ENCODE measurements at places on chromosomes 13 and 19.

DNA sequence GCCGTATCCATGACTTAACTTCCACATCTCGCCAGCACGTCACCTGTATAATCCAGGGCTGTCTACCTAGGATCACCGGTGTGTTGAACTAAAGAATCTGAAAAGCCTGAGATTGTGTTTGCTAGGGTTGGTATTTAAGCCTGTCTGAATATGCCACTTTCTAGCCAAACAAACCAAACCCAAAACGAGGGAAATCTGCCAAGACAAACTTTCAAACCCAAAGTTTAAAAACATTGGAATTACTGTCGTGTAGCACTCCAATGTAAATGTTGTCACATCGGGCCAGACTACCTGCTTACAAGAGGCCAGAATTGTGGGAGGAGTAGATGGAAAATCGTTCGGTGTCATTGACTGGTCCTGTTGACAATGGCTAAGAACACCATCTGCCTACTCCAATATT, 747.8 kb downstream of the EFNB2 start:
- DNase-seq = no peak

GRCh38 chr13:60261432-60262351, 98.0 kb upstream of the DIAPH3 start:
- DNase-seq = no peak

DNA sequence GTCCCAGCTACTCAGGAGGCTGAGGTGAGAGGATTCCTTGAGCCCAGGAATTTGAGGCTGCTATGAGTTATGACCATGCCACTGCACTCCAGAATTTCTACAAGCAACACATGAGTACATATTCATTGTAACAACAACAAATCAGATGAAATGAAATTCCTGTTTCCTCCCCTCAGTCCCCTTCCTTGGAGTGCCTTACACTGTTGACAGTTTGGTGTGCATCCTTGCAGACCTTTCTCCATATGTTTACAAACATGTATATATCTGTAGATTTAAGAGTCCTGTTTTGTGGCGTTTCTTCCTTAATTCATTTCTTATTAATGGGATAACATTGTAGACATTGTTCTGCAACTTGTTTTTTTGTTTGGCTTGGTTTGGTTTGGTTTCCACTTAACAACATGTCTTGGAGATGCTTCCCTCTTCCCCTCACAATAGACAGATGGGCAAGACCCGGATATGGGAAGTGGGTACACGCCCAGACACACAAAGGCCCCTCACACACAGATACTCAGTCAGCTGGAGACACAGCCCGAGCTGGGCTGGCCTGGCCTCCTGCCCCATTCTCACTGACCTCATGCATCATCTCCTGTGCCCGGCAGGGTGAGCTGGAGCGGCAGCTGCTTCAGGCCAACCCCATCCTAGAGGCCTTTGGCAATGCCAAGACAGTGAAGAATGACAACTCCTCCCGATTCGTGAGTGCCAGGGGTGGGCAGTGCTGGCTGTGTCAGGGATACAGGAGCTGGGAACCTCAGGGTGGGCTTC, 21.7 kb downstream of the MYH14 start:
- DNase-seq = no peak

- peak; percentile 70 for DNase-seq
Observed at GRCh38 chr19:41753159-41753558, 2.2 kb upstream of the CEACAM6 start.

DNA sequence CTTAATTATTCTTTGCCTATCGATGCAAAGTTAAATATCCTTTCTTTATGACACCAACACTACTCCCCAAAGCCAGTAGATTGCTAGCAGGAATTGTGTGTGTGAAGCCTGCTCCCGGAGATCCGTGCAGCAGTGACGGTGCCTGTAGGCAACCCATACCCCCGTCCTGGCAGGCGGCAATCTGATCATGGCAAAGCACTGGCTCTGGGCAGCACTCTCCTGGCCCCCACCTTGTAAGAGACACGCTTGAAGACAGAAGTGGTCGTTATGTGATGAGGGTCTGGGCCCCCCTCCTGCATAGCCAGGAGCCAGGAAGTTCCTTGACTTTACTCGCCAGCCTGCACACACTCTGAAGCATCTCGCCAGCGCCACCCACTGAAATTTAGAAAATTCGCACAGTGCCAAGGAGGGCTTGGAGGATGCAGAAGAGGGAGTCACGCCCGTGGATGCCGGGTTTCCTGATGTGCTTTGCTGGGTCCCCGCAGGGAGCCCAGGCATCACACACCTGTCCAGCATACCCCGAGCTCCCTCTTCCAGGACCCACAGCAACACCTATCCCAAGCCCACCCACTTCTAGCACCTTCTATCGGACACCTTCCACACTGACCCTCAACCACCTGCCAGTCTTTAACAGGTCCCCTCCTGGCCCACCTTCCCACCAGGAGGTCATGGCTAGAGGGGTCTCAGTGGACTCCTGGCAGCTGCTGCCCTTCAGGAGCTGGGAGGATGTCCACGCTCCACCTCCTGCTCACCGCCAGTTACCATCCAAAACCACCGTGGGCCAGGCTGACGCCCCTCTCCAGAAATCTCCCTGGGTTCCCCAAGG, 54.5 kb downstream of the CEBPG start:
- DNase-seq = no peak

- no peak for DNase-seq
Observed at GRCh38 chr19:7833225-7834099, 3.4 kb downstream of the EVI5L start.

DNA sequence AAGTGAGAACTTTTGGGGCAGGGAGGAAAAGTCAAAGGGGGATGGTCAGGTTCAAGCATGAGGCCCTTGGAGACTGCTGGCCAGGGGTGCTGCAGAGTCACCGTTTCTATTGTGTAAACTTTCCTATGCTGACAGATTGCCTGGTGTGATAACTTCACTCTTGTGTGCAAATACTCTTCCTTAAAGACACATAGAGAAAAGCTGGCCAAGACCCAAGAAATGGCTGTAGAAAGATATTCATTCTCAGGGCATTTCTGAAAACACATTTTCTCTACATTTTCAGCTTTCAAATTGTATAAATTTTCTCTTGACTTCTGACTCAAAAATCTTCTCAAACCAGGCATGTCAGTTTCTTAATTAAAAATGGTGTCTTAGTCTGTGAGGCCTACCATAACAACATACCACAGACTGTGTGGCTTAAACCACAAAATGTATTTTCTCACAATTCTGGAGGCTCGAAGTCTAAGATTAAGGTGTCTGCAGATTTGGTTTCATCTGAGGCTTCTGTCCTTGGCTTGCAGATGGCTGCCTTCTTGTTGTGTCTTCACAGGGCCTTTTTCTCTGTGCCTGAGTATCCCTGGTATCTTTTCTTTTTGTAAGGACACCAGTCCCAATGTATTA, 304.5 kb downstream of the KCNRG start:
- DNase-seq = no peak

- DNase-seq = peak; percentile 59
Observed at GRCh38 chr13:40069173-40070044, 413.9 kb downstream of the COG6 start.

GRCh38 chr19:14072535-14073260, at the start of gene MISP3:
MISP3 (plus strand) TSS chr19:14072786; CDS start chr19:14073310, 524 bp downstream.
- no peak for DNase-seq

GRCh38 chr19:19095691-19096090, 31.9 kb downstream of the SLC25A42 start:
- DNase-seq = no peak

DNA sequence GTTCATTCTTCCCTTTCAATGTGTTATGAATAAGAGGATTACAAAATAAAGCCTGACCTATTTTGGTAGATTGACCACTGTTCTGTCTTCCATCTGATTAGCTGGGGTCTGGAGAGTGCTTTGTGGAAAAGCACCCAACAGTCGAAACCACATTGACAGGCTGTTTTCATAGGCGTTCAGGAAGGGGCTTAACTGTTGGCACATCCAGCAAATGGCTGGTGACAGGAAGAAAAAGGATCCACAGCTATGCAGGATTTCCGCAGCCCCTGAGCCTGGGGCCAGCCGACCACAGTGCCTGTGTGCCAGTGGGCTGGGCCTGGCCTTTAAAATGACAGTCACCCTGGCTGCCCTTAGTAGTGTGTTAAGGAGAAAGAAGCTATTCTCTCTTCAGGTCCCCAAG, 113.3 kb downstream of the SIPA1L3 start:
- no peak for DNase-seq

DNA sequence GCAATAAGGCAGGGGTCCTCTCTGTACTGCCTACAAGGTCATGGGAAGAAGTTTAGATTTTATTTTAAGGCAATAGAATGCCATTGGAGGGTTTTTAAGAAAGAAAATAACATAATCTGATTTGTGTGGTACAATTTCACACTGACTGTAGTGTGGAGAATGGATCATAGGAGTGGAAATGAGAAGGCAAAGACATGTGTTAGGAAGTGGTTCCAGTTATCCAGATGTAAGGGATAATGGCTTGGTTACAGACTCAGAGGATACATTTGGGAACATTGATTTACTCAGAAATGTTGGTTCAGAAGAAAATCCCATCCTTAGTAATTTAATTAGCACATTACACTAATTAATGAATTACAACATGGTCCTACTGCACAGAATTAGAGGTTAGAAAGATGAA, 788.2 kb downstream of the SLITRK5 start:
- DNase-seq = no peak

GRCh38 chr13:34722922-34723321, 219.1 kb upstream of the NBEA start:
- DNase-seq = no peak

DNA sequence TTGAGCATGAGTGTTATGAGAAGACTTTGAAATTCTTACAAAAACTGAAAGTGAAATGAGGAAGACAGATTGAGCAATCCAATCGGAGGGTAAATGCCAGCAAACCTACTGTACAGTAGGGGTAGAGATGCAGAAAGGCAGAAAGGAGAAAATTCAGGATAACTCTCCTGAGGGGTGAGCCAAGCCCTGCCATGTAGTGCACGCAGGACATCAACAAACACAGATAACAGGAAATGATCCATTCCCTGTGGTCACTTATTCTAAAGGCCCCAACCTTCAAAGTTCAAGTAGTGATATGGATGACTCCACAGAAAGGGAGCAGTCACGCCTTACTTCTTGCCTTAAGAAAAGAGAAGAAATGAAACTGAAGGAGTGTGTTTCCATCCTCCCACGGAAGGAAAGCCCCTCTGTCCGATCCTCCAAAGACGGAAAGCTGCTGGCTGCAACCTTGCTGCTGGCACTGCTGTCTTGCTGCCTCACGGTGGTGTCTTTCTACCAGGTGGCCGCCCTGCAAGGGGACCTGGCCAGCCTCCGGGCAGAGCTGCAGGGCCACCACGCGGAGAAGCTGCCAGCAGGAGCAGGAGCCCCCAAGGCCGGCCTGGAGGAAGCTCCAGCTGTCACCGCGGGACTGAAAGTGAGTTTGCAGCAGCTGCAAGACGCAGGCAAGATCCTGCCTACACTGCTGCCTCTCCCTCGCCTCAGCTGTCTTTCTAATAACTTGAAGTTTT, at the start of gene TNFSF13B:
TNFSF13B (plus strand) TSS at position 118 of the 728 bp plus-strand sequence; CDS start at position 296, 178 bp downstream.
- DNase-seq = peak; percentile 19

- DNase-seq = no peak
Observed at GRCh38 chr19:14516746-14517438, 1.3 kb downstream of the DNAJB1 start.

DNA sequence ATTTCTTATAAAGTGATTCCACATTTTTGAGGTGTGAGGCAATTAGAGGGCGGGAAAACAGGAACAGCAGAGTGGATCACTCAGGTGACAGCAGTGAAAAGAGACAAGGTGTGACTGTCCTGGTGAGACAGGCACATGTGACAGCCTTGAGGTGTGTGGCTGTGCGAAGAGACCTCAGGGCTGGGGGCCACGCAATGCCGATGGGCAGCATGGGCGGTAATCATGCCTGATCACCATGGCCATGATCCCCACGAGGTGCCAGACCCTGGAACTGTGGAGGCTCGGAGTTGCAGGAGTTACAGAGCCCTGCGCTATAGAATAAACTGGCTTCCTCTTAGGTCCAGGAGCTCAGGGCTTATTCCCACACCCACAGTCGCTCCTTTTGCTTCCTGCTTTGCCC, 2.0 kb downstream of the SPACA6 start:
- DNase-seq = no peak

GRCh38 chr13:76029088-76029487, 393.0 kb downstream of the LMO7 start:
- no peak for DNase-seq

GRCh38 chr19:4504891-4505569, 13.3 kb downstream of the PLIN4 start:
- DNase-seq = no peak

- DNase-seq = no peak
Observed at GRCh38 chr19:11767633-11768133, 883 bp downstream of the ZNF441 start.

- no peak for DNase-seq
Observed at GRCh38 chr19:30136611-30137195, 194.7 kb downstream of the URI1 start.

GRCh38 chr13:111491021-111491420, 170.6 kb downstream of the TEX29 start:
- DNase-seq = no peak

- DNase-seq = no peak
Observed at GRCh38 chr19:5392486-5392885, 51.9 kb upstream of the PTPRS start.

DNA sequence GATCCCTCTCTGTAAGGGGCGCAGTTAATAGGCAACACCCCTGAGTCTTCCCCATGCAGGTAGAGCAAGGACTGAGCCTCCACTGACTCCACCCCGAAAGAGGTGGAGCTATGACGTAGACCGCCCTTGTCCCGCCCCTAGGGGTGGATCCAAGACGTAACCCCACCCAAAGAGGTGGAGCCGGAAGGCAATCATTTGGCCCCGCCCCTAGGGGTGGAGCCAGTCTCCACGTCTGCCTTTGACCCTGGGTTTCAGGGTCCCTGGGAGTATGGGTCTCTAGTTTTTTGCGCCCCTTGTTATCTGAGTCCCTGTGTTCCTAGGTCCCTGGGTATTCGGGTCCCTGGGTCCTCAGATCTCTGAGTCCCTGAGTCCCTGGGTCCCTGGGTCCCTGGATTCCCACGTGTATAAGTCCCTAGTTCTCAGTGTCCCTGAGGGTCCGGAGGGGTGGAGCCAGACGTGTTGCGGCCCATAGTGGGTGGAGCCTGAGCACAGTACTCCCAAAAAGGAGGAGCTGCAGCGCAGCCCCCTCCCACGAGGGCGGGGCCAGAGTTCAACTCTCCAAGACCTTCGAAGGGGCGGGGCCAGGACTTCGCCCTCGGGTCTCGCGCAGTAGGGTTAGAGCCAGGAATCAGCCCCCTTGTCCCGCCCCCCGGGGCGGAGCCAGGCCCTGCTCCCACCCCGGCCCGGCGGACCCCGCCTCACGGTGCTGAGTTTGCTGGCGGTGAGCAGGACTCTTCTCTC, 5.3 kb downstream of the DENND1C start:
- peak; percentile 70 for DNase-seq

GRCh38 chr13:101749584-101749983, 297.1 kb downstream of the ITGBL1 start:
- no peak for DNase-seq

- no peak for DNase-seq
Observed at GRCh38 chr19:44112802-44113137, 429 bp upstream of the ZNF225 start.

- no peak for DNase-seq
Observed at GRCh38 chr13:40116008-40116407, 460.5 kb downstream of the COG6 start.

- no peak for DNase-seq
Observed at GRCh38 chr19:5083547-5083965, 114.6 kb downstream of the KDM4B start.

GRCh38 chr13:101272886-101273285, 143.4 kb downstream of the NALCN start:
- no peak for DNase-seq
